Stimulated activated CD4-positive, alpha-beta T cell treated with anti-CD3 and anti-CD28 coated beads, Interleukin-15, amount 100 ng/mL, for 1 hour (primary cell): ENCODE measurements at places on chromosomes 1 and 21.

DNA sequence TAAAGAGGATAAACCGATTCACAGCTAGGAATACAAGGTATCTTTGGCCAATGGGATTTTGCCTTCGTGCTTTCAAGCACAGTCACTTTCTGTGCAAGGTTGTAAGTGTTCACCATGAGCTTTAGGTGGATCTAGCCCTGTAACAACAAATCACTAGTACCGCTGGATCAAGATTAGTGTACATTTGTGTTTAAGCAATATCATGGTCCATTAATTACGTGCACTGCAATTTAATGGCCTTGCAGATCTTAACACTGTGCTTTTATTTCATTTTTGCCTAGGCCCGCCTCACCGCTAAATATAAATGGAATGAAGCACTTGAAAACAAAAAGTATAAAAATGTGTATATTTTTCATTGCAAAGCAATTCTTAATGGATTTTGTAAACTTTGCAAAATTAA, 461.1 kb downstream of the DSCAM start:
- no peak for DNase-seq

- DNase-seq: no peak
Observed at GRCh38 chr1:87977145-87977544, 648.5 kb downstream of the LMO4 start.

DNA sequence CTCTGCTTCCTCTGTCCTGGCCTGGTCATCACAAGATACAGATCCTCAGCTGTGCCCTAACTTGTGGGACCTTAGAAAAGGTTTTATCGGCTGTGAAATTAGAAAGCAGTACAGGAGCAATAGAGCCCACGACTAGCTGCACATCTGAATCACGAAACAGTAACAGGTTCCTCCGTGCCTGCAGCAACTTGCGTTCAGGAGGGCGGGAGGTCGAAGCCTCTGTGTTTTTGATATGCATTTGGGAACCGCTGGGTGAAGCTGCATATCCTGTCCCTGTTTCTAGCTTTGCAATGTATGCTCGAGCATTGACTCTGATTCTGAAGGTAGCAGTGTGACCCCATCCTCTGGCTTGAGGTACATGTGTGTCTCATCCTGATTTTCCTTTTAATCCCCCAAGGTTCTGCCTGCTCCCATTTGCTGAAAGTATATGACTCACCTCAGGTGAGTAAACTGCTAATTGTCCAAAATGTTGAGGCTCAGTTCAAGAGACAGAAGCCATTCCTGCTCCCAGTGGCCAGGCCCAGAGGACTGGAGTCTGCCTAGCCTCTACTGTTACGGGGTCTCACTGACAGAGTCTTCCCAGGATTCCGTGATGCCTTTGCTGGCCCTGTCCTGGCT, 44.3 kb downstream of the SCCPDH start:
- DNase-seq: no peak

GRCh38 chr1:204684571-204685235, 835 bp downstream of the LRRN2 start:
- DNase-seq: no peak

DNA sequence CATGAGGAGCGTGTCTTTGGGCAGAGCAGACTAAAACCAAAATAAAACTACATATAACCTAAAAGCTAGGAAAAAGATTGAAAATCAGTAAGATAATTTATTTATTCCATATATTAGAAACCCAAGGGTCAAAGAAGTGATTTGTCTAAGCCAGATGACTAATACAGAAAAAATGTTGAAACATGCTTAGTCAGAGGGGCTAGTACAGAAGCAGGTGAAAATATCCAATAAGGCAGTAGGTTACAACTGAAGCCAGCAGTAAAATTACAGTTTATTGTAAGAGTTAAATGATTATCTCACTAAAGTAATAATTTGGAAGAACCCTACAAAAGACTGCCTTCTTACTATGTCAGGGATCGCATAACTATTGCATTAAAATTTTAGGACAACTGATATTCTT, 1190.9 kb upstream of the PRMT6 start:
- no peak for DNase-seq

GRCh38 chr1:92778376-92778775, 6.5 kb downstream of the EVI5 start:
- no peak for DNase-seq

DNA sequence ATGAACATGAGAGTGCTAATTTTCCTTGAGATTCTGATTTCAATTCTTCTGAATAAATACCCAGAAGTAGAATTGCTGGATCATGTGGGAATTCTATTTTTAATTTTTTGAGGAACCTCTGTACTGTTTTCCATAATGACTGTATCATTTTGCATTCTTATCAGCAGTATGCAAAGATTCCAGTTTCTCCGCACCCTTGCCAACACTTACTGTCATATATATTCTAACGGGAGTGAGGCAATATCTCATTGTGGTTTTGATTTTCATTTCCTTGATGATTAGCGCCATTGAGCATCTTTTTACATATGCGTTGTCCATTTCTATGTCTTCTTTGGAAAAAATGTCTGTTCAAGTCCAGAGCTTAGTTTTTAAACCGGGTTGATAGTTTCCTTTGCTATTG, 33.2 kb downstream of the VCAM1 start:
- no peak for DNase-seq

- no peak for DNase-seq
Observed at GRCh38 chr1:193514397-193514796, 328.0 kb upstream of the B3GALT2 start.

GRCh38 chr1:25795946-25796810, 3.8 kb upstream of the SELENON start:
- DNase-seq: no peak

DNA sequence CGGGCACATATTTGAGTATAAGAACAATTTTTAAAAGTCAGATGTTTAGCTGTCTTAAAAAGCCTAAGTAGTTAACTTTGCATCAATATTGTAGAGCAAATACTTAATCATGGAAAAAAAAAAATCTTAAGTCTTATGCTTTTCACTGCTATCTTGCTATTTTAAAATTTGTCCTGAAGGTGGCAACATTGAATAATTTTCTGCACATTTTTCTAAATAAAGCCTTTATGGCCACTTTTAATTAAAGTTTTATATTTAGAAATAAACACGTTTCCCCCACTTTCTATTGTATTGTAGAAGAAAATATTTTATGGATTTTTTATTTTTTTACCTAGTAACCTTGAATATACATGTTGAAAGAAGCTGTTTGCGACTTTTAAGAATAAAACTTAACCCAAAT, 198.8 kb downstream of the AMY1C start:
- DNase-seq: no peak
